Kidney tubule cell (primary cell): ENCODE measurements at places on chromosomes 13 and 19.

DNA sequence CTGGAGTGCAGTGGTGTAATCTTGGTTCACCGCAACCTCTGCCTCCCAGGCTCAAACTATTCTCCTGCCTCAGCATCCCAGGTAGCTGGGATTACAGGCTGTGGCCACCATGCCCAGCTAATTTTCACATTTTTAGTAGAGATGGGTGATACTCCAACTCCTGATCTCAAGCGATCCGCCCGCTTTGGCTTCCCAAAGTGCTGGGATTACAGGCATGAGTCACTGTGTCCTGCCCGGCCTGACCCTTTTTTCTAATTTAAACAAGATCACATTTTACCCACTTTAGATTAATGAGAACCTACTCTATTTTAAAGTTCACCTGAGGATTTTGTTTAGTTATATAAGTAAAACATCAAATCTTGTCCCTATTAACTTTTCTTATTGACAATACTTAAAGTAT, 91.8 kb upstream of the POSTN start:
- DNase-seq = no peak

GRCh38 chr19:54389553-54389952, 24.8 kb upstream of the LAIR1 start:
- DNase-seq = no peak

- no peak for DNase-seq
These were observed 14.5 kb upstream of the SPC24 start for GRCh38 chr19:11169896-11170678.

GRCh38 chr13:44155422-44156293, 218.0 kb upstream of the SERP2 start:
- DNase-seq = peak; percentile 15

- peak; percentile 9 for DNase-seq
These were observed 366.4 kb downstream of the KLF12 start for GRCh38 chr13:73767747-73768315.

DNA sequence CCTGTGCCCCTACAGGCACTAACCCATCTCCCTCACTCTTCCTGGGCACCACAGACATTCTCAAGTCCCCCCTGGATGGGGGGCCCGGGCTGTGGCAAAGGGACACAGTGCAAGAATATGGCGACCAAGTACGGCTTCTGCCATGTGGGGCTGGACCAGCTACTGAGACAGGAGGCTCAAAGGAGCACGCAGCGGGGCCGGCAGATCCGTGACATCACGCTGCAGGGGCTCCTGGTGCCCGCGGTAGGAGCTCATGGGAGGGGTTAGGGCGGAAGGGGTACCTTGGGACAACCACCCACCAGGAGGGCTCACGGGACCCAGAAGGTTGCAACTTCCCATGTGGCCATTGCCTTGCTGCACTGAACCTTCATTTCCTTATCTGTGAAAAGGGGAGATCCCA, 3.3 kb upstream of the GTF2F1 start:
- DNase-seq = no peak
